Activated CD4-positive, CD25-positive, alpha-beta regulatory T cell treated with anti-CD3 and anti-CD28 coated beads, Interleukin-2, amount 50 U/mL, for 72 hours (primary cell): ENCODE measurements at places on chromosomes 6 and 20.

GRCh38 chr6:47083586-47084047 is 41.5 kb upstream of the ADGRF1 start:
- DNase-seq = no peak

DNA sequence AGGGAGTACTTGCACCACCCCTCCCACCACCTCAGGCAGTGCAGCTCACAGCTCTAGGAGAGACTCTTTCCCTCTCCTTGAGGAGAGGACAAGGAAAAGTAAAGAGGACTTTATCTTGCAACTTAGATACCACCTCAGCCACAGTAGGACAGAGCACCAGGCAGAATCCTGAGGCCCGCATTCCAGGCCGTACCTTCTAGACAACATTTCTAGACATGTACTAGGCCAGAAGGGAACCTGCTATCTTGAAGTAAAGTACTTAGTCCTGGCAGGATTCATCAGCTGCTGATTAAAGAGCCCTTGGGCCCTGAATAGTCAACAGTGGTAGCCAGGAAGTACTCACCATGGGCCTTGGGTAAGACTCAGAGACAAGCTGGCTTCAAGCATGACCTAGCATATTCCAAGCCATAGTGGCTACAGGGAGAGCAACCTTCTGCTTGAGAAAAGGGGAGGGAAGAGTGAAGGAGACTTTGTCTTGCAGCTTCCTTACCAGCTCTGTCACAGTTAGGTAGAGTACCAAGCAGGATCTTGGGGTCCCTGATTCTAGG is 384.4 kb upstream of the RNF217 start:
- no peak for DNase-seq

DNA sequence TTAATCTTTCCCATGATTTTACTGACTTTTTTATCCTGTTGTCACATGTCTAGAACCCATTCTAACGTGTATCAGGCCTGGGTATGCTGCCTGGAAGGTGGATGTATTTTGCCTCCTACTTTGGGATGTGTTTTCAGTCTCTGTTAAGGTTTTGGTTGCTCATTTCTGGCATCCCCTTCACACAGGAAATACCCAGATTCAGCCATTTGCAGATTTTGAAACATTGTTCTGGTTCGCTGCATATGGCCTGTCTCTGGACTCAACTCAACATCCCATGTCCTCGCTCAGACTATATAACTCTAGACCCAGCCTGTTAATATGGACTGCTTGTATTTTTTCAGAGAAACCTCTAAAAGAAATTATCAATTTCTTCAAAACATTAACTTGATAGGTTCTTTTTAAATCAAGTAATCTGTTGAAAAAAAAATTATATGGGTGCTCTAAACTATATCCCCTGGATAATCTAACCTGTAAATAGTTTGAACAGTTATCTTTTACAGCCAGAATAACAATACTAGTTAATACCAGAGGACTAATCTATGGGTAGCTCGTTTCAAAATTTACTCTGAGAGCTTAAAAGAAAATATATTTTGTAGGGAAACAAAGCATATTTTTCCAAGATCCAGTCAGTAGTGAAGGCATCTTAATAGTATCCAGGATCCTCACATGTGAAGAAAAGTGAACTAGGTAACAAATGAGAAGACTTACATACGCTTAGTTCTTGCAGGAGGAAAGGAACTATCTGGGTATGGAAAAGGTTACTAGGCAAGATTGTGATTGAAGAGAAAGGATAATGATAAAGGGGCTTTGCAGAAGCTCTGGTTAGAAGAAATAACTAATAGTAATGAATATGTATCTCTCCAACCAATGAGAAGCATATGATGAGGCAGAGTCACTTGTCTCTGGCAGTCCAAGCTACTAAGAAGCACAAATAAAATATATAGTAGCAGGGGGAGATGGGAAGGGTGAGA is 23.4 kb upstream of the HLA-DQB1 start:
- no peak for DNase-seq

DNA sequence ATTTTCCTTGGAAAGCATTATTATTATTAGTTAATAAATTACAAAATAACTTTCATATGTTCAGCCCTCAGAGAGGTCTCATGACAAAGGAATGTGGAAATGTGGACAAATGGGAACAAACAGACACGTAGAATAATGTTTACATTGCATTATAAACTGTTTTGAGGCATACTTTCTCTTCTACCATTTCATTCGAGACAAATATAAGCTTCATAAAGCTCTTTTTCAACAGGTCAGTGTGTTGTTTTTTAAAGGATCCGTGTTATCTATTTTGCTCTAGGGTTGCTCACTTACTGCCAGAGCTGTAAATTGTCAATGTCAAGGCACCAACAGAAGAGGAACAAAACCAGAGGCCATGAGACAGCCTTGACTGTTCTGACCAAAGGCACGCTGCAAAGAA is 256.8 kb downstream of the PHACTR1 start:
- DNase-seq = no peak

- no peak for DNase-seq
Observed at GRCh38 chr6:129617986-129618385, 92.0 kb downstream of the ARHGAP18 start.

DNA sequence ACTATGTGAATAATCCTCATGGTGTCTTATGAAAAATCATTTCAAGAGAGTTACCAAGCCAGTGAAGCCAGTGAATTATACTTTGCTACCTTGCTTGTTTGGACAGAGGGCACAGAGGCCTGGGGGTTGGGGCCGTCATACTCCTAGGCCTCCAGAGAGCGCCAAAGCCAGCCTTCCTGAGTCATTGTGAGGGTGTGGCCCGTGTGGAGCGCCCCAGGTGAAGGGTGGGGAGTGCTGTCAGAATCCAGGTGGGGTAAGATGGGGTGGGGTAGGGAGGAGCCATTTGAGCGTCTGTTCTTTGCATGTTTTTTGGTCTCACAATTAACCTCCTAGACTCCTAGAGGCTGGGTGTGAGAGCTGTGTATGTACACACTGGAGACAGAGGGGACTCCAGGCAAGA is 71.1 kb downstream of the PERP start:
- DNase-seq = no peak

GRCh38 chr20:53061192-53062108 is 89.3 kb downstream of the TSHZ2 start:
- no peak for DNase-seq

GRCh38 chr6:3825851-3826581 is 23.2 kb upstream of the FAM50B start:
- DNase-seq = no peak

- DNase-seq = no peak
Observed at GRCh38 chr6:107956181-107956580, 1.8 kb downstream of the SEC63 start.

GRCh38 chr6:12729467-12729866 is 12.9 kb downstream of the PHACTR1 start:
- no peak for DNase-seq

GRCh38 chr6:132333639-132334520 is 67.4 kb downstream of the MOXD1 start:
- DNase-seq = no peak

GRCh38 chr6:27139756-27140579 is 107.5 kb upstream of the PRSS16 start:
- DNase-seq = no peak

DNA sequence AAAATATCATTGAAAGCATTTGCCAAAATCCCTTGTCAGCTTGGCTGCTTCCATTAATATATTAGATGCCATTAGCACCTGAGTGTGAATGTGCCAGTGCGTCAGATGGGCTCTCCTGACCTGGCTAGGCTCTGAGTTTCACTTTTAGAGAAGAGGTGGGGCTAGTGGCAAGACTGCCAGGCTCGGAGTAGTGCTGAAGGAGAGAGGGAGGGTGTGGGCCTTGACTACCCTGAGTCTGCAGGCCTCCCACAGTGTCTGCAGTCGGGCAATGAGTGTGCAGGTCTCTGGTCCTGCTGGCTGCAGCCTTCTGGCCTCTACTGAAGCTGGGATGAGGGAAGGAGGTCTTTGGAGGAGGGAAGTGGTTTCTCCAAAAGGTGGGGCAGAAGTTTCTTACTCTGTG is 34.6 kb upstream of the PNPLA1 start:
- DNase-seq = no peak

GRCh38 chr6:6987749-6988148 is 120.0 kb upstream of the RREB1 start:
- DNase-seq = no peak

GRCh38 chr6:170081556-170081955 is 209.3 kb downstream of the DLL1 start:
- peak; percentile 28 for DNase-seq

GRCh38 chr20:57330998-57331397 is 1.4 kb downstream of the SPO11 start:
- DNase-seq = no peak

DNA sequence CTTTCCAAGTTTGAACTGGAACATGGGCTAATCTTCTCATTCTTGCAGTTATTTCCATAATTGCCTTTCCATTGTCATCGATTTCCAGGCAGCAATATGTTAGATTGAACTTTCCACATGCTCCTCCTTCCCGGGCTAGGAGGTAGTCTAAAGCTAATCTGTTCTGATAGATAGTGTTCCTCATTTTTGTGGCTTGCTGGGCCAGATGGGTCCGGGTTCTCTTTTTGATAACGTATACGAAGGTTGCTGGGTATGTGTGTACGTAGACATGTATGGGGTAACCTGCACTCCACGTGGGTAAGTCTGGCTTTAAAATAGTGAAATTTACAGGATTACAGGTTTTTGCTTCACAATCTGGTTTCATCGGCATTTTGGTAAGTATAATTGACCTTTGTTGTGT is 14.0 kb upstream of the GMPR start:
- DNase-seq = no peak

- peak; percentile 48 for DNase-seq
Observed at GRCh38 chr20:46994341-46994740, 99.7 kb downstream of the EYA2 start.

DNA sequence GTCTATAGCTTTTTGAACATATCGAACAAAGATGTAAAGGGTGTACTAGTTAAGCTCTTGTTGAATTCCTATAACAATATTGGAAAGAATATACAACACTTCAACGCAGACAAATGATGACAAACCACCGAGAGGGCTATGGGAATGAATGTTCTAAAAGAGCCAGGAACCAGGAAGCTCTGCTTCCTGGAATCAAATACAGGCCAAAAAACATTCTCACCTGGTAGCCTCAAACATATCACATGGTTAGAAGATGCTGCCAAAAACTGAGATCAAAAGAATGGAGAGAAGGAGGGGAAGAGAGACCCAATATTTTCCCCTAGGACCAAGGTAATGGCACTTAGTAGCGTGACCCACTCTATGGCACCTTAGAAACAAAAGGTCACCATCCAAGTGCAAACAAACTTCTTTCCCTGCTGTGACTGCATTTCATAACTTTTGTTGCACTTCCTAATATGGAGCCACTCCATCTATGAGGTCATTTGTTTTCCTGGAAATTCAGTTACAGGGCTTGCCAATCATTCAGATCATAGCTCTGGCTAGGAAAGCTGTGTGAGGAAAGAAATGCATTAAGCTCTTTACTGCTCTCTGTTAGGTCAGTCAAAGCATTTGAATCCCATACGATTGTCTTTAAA is 199.2 kb upstream of the NT5E start:
- no peak for DNase-seq

- no peak for DNase-seq
Observed at GRCh38 chr6:112298021-112298745, 43.8 kb upstream of the LAMA4 start.

DNA sequence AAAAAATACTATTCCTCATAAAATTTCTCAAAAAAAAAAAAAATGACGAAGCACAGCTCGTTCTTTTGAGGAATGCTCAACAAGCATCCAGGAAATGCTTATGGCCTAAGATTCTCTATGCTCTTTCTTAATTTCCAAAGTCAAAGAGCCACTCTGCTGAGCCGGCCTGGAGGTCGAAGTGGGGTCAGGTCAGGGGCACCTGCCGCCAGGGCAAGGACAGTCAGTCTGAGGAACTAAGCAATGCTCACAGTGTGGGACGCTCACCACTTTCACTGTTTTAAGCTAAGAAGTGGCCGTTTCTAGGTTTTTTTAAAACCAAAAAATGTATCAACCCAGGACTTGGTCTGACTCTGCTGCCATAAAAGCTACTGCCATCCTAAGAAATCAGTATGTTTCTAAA is 17.3 kb downstream of the YTHDF1 start:
- DNase-seq = no peak

DNA sequence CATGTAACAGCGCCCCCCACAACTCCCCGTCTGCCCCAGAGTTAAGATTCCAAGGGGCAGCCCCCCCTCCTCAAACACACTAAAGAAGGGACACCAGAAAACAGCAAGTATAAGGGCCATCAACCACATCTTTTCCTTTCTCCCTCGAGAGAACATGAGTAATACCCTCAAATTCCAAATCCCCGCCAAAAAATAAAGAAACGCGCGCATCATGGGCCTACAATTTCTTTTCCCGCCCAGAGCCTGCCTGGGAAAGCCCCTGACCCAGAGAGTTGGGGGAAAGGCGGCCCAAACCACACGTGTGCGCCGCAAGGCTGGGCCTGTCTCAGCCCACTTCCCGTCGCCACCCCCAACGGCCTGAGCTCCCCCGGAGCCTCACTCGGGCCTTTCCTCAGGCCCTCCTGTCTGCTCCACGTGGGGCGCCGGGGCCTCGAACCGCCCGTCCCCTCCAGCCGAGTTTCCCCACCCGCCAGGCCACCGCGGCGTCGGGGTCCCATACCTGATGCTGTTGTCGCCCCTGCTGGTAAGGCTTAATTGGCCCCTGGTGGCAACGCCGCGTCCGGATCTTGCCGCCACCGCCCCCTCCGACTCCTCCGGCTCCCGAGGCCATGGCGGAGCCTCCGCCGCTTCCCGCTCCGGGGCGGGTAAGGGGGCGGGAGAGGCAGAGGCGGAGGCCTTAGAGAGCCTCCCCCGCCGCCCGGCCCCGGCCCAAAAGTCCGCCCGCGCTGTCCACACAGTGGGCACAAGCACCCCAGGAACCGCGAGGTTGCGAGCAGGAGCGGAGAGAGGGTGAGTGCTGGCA is 746 bp downstream of the NUP153 start:
- DNase-seq = peak; percentile 82

GRCh38 chr6:40803897-40804702 is 216.9 kb upstream of the LRFN2 start:
- DNase-seq = no peak

GRCh38 chr6:126143761-126144251 is 157.5 kb downstream of the TRMT11 start:
- DNase-seq = no peak

DNA sequence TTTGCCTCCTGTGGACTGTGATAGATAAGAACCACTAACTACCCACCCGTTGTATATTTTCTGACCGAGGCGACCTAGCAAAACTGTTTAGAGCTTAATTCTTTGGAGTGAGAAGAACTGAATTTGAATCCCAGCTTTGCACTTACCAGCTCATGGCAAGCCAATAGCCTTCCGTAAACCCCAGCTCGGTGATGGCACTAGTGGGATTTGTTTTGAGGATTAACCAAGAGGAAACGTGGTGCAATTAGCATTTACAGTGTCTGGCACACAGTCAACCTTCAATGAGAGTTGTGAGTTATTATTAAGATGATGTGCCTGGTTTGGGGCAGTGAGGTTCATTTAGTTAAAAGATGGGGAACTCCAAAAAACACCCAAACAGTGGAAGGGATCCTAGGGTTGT is 12.3 kb upstream of the DSP start:
- DNase-seq = no peak

- DNase-seq = no peak
Observed at GRCh38 chr20:23187751-23188150, 101.6 kb upstream of the CD93 start.

GRCh38 chr6:101108286-101108685 is 227.2 kb upstream of the ASCC3 start:
- no peak for DNase-seq

- no peak for DNase-seq
Observed at GRCh38 chr20:58707770-58708169, 15.2 kb downstream of the NPEPL1 start.
